Central memory CD8-positive, alpha-beta T cell (primary cell): ENCODE measurements at places on chromosomes 4 and X.

GRCh38 chrX:100435726-100436125 lies 25.7 kb upstream of the PCDH19 start:
- no peaks in the 10 kb centered on the region for H3K4me1 ChIP-seq
- H3K4me3 ChIP-seq = no peak overlapping the region
- DNase-seq = no peak
- no peaks in the 10 kb centered on the region for H3K27me3 ChIP-seq
- no peaks in the 10 kb centered on the region for H3K36me3 ChIP-seq

DNA sequence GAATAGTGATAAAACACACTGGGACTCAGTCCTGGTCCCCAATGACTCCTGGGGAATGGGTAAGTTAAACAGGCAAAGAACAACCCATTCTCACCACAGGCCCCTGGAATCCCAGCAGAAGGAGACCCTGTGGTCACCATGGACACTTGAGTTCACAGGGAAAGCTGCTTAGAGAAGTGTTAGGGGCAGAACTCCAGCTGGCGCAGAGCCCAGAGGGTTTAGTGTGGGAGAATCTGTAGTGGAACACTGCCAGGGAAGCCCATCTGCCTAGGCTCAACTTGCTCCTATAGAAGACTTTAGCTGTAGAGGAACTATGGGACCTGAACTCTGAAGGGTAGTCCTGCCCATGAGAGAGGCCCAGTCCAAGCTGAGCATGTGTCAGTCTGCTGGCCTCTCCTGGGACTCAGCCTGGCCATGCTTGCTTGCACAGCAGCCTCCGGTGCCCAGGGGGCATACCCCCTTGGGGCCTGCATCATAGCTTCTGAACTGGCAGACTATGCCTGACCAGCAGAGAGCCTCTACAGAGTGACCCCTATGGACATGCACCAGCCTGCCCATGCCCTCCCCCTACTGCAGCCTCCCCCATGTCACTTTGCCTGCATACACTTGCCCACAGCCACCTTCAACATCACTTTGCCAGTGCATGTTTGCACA lies 343.5 kb downstream of the IDS start:
- no peak overlapping the region for H3K27ac ChIP-seq
- H3K27me3 ChIP-seq = peaks cover 9% of the 10 kb centered on the region
- H3K36me3 ChIP-seq = no peaks in the 10 kb centered on the region
- DNase-seq = no peak
- no peak overlapping the region for H3K4me3 ChIP-seq

GRCh38 chr4:76380561-76380960 lies 40.4 kb downstream of the CCDC158 start:
- H3K27ac ChIP-seq = no peak overlapping the region
- no peak overlapping the region for H3K4me3 ChIP-seq
- H3K4me1 ChIP-seq = peaks cover 4% of the 10 kb centered on the region
- H3K27me3 ChIP-seq = peaks cover 21% of the 10 kb centered on the region
- H3K36me3 ChIP-seq = no peaks in the 10 kb centered on the region

GRCh38 chr4:149065753-149066152 lies 623.5 kb upstream of the NR3C2 start:
- no peaks in the 10 kb centered on the region for H3K27me3 ChIP-seq
- H3K27ac ChIP-seq = no peak overlapping the region
- no peaks in the 10 kb centered on the region for H3K4me1 ChIP-seq
- no peak overlapping the region for H3K4me3 ChIP-seq
- no peak for DNase-seq

DNA sequence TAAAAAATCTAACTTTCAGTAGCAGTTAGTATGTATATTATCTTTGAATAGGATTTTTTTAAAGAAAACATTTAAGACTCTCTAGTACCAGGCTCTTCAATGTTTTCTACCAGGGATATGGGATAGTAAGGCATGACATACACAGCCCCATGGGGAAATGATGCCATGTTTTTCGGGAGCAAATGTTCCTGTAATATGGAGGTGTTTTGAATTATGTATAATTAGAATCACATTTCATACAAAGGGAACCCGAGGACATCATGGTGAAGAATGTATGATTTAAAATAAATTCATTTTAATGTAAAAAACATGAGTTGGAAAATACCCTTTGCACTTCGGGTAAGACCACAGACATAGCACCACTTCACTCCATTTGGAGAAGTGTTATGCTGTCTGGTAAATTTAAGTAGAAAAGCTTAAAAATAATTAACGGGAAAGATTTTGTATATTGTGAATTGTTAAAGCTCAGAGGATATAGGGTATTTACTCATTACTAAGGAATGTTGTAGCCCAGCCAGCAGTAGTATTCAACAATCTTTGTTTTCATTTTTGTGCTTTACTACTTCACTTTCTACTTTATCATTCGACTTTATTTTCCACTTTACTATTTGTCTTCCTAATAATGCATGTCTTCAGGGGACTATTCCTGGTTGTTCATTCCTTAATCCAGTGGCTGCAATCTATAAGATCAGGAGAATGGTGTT lies 2050.7 kb downstream of the ARAP2 start:
- H3K36me3 ChIP-seq = no peaks in the 10 kb centered on the region
- H3K27me3 ChIP-seq = no peaks in the 10 kb centered on the region
- H3K4me1 ChIP-seq = no peaks in the 10 kb centered on the region
- H3K27ac ChIP-seq = no peak overlapping the region
- no peak overlapping the region for H3K4me3 ChIP-seq
- DNase-seq = no peak
